ENCODE measurements at places on chromosomes 2 and 18. TPM values are rescaled to one million over a fixed set of nuclear protein-coding genes. Genes with fewer than 3 reads are reported as not detected.

The CLEC4F gene
- not detected for total RNA-seq

The ATOH8 gene
- total RNA-seq = not detected

The LRRC30 gene
- not detected for total RNA-seq

The HAAO gene
- total RNA-seq = not detected

The BMP10 gene
- not detected for total RNA-seq

The EIPR1 gene
- total RNA-seq = 57.9 TPM

The RAB27B gene
- 5.5 TPM for total RNA-seq

The SIGLEC15 gene
- 0.15 TPM for total RNA-seq

The CROCC2 gene
- total RNA-seq = not detected

The MC4R gene
- total RNA-seq = not detected

The POTEE gene
- not detected for total RNA-seq

The DNAH7 gene
- not detected for total RNA-seq

The RUFY4 gene
- total RNA-seq = not detected

The CFC1 gene
- total RNA-seq = not detected

The SLC4A3 gene
- total RNA-seq = 11.7 TPM
